DMS153 (cell line): ENCODE measurements at places on chromosomes 7 and 10.

DNA sequence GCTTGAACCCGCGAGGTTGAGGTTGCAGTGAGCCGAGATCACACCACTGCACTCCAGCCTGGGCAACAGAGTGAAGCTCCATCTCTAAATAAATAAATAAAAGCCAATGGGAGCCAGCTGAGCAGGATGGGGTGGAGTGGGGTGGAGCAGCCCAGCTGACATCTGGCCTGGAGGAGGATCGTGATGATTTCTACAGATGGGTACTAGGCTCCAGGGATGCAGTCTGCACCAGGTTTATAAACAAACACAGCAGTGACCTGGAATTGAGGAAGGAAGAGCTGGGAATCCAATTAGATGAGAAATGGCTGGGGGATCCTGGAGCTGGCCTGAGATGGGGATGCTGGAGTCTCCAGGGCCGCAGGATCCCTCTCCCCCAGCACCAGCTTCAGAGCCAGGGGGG lies 7.3 kb upstream of the GRIFIN start:
- DNase-seq = peak; percentile 30

DNA sequence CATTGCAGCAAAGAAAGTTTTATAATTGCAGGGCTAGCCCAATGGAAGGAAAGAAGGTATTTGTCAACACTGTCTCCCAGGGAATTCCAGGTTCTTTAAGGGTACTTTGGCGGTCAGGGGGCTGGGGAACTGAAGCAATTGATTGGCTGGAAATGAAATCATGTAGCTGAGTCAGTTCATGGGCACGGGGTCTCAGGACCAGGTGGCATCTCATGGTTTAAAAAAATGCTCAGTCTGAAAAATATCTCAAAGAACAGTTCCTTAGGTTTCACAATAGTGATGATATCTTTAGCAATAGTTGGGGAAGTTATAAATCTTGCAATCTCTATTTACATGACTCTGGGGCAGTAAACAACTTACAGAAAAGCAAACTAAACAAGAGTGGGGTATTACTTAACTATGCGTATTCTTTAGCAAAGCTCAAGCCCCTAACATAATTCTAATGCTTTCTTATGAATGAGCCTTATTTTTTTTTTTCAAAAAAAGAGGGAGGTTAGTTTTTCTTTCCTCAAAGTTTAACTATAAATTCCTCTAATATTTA lies 376.9 kb upstream of the NRG3 start:
- no peak for DNase-seq

GRCh38 chr10:119310806-119311205 lies 103.4 kb downstream of the GRK5 start:
- DNase-seq = no peak

DNA sequence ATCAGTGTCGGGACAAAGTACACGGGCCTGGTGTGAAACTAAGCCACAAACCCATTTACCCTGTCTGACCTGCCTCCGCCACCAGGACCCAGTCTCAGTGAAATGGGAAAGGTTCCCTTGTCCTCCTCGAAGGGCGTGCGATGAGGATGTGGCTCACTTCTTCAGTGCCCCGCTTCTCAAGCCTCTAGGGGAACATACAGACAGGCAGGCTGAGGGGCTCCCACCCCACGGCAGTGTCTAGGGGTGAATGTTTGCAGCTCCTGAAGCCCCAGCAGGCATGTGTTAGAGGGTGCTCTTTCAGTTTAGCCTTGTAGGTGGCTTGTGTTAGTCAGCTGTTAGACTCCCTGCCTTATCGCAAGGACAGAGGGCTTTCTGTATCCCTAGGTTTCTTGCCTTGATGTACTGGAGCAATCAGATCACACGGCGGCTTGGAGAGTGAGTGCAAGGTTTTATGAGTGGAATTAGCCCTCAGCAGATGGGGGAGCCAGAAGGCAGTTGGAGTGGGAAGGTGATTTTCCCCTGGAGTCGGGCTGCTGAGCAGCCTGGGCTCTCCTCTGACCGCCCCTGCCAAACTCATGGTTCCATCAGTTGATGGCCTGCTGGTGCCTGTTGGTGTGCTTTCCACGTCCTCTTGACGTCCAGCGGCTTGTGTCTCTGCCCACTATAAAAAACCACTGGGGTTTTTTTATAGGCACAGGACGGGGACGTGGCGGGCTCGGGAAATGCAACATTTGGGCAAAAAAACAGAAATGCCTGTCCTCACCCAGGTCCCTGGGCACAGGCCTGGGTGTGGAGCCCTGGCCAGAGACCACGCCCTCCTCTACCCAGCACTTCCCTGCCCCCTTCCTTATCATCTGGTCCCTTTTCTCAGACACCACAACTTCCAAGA lies 759 bp downstream of the NUDT1 start:
- DNase-seq = no peak

DNA sequence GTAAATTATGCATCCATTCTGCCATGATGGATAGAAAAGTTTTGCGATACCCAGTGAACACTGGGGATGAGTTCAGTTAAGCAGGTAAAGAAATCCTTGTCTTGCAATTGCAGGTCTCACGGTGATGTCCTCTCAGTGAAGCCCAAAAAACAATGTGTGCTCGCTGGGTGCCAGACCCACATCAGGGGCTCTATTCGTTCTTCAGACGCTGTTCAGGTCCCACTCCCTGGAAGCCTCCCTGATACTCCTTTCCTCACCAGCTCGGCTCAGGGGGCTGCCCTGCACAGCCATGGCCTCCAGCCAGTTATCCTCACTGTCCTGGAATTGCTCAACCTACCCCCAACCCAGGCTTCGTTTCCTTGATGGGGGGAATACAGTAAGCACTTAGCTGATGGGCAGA lies 323.5 kb downstream of the ADARB2 start:
- no peak for DNase-seq

GRCh38 chr7:81768951-81769778 lies 682 bp downstream of the HGF start:
- DNase-seq = no peak

GRCh38 chr7:107594961-107595737 lies 15.1 kb downstream of the BCAP29 start:
- DNase-seq = no peak

DNA sequence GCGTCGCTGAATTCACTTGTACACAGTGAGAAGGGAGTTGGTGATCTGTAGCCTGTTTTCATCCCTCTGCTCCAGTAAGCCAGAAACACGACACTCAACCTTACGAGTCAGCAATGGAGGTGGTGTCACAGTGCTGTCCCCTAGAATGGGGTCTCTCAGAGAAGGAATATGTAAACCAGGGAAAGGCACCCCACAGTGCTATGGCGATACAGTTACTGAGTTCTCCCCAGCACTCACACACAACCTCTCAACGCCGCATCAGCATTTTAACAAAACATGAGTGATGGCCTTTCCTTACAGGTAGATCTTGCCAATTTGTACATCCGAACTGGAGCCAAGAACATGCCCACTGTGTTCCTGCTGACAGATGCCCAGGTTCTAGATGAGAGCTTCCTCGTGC lies 196.3 kb downstream of the CDCA7L start:
- DNase-seq = no peak
